Frontal cortex (tissue), 4 donors: ENCODE measurements at places on chromosomes 5 and 9. TPM values are rescaled to one million over a fixed set of nuclear protein-coding genes. Genes with fewer than 3 reads are reported as not detected.

Gene TTC16
- not detected for total RNA-seq

Gene MPDZ
- total RNA-seq, result 43.6 TPM

Gene MAP3K1
- total RNA-seq, result 22.8 TPM

Gene CDH9
- 31.4 TPM for total RNA-seq

Gene HTR4
- 1.2 TPM for total RNA-seq

Gene UBE2QL1
- total RNA-seq, result 39.1 TPM

Gene FBXL7
- 1.2 TPM for total RNA-seq

Gene SPINK14
- total RNA-seq, result not detected

Gene FCHO2
- 59.9 TPM for total RNA-seq

Gene RORB
- 42.8 TPM for total RNA-seq

Gene ANXA2R
- total RNA-seq, result 0.41 TPM

Gene EIF4E1B
- under 0.01 TPM for total RNA-seq

Gene CCDC107
- 10.6 TPM for total RNA-seq

Gene CCDC183
- total RNA-seq, result 2.0 TPM

Gene TMEM245
- total RNA-seq, result 67.3 TPM

Gene SLC2A8
- total RNA-seq, result 9.0 TPM

Gene ZNF608
- total RNA-seq, result 106 TPM

Gene SEPTIN8
- 28.1 TPM for total RNA-seq

Gene FABP6
- total RNA-seq, result 4.5 TPM

Gene NEUROG1
- 0.41 TPM for total RNA-seq

Gene DDX4
- total RNA-seq, result 0.82 TPM

Gene AGXT2
- not detected for total RNA-seq

Gene SLC22A4
- total RNA-seq, result 1.6 TPM

Gene BNC2
- 1.6 TPM for total RNA-seq

Gene SPATA31E1
- total RNA-seq, result not detected

Gene DBH
- under 0.01 TPM for total RNA-seq

Gene NMUR2
- not detected for total RNA-seq

Gene CWC27
- 28.1 TPM for total RNA-seq

Gene ANKRD34B
- total RNA-seq, result 0.41 TPM

Gene SPINK7
- not detected for total RNA-seq

Gene LCN9
- not detected for total RNA-seq

Gene CNTFR
- total RNA-seq, result 9.8 TPM

Gene PTPRD
- total RNA-seq, result 191 TPM
